ENCODE measurements at places on chromosomes 11 and 22.
A peak's percentile ranks its signal among the peaks of the same experiment; 100 is the strongest.

- no peak for DNase-seq
These were observed 465.0 kb downstream of the GUCY1A2 start for GRCh38 chr11:106553304-106553703.

DNA sequence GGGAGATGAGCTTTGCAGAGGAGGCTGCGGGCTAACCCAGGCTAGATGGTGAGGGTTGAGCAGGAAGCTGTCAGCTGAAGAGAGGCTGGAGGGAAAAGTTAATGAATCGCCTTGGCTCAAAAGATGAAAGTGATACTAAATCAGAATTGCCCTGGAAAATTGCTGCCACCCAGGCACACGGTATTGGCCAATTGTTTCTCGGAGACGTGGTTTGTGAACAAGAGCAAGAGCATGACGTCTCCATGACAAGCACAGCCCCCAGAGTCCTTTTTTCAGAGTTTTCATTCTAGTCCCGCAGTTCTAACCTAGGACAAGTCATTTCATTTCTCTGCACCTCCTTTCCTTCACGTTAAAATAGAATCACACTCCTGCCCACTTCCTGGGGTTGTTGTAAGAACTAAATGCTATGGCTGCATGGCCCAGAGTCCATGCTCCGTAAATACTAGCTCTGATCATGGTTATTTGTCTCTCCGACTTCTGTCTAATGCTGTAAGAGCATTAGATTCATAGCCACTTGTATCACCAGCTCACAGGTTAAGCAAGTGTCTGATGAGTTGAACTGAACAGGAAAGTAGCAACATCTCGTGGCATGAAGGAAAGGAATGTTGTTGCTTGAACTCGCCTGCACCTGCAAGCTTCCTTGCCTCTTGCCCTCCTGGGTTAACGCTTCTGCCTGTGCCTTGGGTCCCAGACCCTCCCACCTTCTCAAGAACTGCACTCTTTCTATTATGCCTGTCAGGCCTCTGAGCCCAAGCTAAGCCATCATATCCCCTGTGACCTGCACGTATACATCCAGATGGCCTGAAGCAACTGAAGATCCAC is 33.8 kb upstream of the NUP50 start:
- no peak for DNase-seq

DNA sequence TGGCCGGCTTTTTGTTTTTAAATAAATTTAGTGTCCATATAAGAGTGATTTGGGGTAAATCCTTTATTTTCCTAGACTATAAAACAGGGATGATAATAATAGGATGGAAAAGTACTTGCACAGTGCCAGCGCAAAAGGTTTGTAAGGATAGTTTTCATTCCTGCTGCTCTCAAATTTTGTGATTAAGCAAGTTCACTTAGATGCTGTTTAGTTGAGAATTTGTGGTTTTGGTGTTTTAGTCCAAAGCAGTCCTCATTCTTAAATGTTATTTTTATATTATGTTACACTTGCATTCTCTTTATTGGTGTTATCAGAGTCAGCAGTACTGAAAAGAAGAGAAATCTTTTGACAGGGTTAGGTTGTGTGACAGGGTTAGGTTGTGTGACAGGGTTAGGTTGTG is 47.9 kb downstream of the PPP6R3 start:
- no peak for DNase-seq

- DNase-seq, result peak; percentile 72
These were observed 83.1 kb downstream of the OR5AK2 start for GRCh38 chr11:57071829-57072228.

- no peak for DNase-seq
These were observed 2.1 kb upstream of the PHLDB1 start for GRCh38 chr11:118605116-118605867.

- DNase-seq, result peak; percentile 85
These were observed at the start of gene UEVLD for GRCh38 chr11:18588297-18589252. UEVLD (minus strand) TSS chr11:18588734; CDS start chr11:18588654, 80 bp downstream.
